Vein endothelial cell (primary cell): ENCODE measurements at places on chromosomes 11 and 22. TPM values are rescaled to one million over a fixed set of nuclear protein-coding genes. Genes with fewer than 3 reads are reported as not detected.

Gene APOBEC3H
- total RNA-seq: 0.29 and 0.33 TPM in 2 replicates

Gene BCR
- total RNA-seq: 147 and 223 TPM in 2 replicates

Gene HBE1
- total RNA-seq: not detected in 2 replicates

Gene MRGPRX4
- not detected in 2 replicates for total RNA-seq

Gene KCNJ1
- total RNA-seq: 0.33 TPM in 1 of 2 replicates, not detected in the other

Gene BBOX1
- not detected in 2 replicates for total RNA-seq

Gene FOSL1
- 32.1 and 39.5 TPM in 2 replicates for total RNA-seq
